NB4 (cell line): ENCODE measurements at places on chromosomes 11 and 22.

DNA sequence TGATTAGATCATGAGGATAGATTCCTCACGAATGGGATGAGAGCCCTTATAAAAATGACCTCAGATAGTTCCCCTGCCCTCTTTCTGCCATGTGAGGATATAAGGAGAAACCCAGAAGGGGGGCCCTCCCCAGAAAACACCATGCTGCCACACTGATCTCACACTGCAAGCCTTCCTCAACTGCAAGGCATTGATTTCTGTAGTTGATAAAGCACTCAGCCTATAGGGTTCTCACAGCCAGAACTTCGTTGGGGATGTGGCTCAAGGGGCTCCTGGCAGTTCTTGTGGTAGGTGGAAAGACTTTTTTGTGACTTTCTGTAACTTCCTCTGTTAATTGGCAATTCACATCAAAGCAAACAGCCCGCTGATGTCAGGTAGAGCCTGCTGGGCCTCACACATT, 108.9 kb downstream of the CD44 start:
- no peak for DNase-seq

DNA sequence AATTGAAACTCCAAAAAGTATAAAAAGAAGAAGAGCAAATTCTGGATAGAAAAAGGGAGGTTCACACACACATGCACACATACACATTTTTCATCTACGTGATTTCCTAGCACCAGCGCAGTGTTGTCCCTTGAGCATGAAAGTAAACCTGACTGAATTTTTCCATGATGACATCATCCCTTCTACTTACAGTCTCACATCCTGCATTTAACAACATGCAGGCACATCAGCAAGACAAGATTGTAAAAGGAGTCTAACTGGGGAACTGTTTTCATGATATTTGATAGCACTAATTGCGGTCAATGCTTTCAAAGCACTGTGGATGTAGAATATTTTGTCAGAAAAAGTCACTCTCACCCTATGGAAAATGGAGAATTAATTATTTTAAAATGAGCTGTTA, 36.6 kb downstream of the GAS2 start:
- DNase-seq = no peak

DNA sequence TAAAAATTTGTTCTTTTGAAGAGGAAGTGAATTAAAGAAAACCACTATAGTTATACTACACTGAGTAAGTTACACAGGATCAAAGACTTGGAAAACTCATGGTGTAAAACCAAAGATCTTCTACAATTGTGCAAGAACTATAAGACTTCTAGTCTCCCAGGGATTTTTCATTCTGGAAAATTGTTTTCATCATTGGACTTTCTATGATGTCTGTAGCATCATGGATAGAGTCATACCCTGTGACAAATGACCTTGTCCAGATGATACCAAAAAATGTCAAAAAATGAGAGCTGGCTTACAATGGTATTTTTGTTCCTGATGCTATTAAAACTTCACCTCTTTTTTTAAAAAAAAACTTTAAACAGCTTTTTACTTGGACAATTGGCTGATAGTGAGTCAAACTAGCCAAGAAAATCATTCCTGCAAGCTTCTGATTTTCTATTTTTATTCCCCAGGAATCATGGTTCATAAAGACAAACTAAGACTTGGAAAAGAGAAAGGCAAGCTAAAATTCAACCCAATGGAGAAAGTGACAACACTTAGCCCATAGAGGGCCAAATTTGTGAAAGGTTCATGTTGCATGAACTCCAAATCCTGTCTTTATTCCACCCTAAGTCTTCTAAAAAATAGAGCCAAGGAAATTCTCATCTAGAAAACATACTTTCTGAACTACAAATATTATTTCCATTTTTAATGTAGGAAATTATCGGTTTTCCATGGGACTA, 30.7 kb downstream of the ME3 start:
- DNase-seq = no peak

DNA sequence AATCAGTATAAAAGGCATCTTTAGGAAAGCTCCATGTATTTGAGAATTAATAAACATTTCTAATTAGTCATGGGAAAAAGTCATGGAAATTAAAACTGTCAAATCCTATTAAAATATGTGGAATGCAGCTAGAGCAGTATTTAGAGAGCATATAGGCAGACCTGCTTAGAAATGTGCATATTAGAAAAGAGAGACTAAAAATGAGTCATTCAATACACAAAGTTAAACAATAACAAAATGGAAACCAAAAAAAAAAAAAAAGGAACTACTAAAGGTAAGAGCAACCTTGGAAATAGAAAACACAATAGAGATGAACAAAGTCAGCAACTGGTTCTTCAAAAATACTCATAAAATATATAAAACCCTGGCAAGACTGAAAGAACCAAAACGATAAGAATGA, 59.7 kb upstream of the RASSF10 start:
- no peak for DNase-seq

DNA sequence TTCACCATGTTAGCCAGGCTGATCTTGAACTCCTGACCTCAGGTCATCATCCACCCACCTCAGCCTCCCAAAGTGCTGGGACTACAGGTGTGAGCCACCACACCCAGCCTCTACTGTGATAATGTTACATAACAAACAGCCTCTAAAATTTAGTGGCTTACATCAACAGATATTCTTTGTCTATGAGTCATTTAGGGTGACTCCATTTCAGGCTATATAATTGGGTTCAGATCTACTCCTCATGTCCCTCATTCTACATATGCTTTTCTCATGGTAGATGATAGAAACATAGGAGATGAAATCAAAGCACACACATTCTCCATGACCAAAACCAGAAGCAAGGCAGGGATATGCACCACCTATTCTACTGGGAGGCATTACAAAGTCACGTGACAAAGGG, 72.7 kb downstream of the SIK2 start:
- DNase-seq = no peak

DNA sequence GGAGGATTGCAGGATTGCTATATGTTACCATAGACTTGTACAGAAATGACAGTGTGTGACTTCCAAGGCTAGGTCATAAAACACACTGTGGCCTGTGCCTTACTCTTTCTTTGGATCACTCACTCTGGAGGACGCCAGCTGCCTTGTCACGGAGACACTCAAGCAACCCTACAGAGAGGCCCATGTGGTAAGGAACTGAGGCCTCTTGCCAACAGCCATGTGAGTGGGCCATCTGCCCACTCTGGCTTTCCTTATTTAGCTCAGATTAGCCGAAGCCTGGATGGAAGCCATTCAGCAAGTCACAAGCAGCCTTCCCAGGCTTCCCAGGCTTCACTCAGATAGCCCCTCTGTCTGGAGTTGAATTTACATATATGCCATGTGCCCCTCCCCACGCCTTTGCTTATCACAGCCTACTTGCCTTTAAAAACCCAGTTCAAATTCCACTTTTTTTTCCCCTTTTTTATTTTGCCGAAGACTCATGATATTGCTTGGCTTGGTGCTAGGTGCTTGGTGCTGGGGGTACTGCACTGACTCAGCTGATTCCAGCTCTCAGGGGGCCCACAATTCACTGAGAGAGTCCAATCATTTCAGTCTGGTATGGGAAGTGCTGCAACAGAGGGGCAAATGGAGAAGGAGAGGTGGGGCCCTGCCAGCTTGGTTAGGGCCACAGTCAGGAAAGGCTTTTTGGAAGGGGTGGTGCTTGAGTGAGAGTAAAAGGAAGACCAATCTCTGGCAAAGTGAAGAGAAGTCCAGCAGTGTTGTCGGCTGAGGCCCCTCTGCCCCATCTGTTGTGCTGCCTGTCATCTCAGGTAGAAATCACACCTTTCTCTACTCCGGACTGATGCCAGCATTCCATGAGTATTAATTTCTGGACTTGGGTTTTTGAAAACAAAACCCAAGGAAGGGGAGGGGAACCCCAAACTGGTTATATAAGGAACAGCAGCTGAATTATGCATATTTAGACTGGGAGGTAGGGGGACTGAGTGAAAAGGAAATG, 14.5 kb upstream of the P4HA3 start:
- DNase-seq = no peak

DNA sequence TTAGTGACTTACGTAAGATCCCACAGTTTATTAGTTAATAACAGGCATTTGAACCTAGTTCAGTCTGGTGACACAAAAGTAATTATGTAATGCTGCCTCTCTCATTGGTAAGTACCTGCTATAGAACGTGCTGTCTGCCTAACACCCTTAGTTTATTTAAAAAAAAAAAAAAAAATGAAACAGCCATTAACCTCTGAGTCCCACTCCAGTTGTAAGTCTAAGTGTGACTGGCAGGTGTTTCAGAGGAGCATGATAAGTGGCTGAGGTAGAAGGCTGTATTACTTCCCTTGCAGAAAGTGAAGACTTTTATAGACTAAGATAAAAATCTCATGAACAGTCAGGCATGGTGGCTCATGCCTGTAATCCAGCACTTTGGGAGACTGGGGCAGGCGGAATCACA, 140.5 kb downstream of the TRIM44 start:
- DNase-seq = no peak

DNA sequence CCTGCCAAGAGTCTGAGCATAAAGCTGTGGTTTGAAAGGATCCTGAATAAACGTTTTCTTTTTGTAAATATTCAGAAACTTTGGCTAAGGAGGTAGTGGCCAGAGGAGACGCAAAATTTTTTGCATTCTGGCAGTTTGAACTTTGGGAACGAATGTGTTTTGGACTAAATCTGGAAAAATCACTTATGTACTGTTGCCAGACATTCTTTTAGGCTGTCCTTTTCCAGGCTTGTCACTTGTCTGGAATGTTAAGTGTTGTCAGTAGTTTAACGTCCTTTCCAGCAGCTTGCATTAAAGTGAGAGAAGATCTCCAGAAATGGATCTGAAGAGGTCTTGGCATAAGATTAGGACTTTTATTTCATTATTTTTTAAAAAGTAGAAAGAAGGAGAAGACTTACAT, 18.5 kb downstream of the SPECC1L start:
- DNase-seq = no peak

DNA sequence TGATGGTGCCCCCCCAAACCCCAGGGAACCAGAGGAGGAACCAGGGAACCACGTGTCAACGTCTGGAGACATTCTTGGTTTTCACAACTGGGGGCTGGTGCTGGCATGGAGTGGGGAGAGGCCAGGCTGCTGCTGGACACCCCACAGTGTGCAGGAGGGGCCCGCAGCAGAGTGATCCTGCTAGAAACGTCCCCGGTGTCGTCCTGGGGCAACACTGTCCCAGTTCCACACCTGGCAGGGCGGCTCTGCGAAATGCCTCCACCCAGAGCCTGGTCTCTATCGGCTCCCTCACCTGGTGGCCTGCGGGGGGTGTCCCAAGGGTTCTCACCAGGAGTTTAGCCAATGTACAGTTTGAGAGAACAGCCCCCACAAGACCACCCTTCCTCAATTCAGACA, 226.3 kb downstream of the CTTN start:
- DNase-seq = peak; percentile 48

- no peak for DNase-seq
Measured at GRCh38 chr11:41872870-41873269, 413.4 kb upstream of the LRRC4C start.

DNA sequence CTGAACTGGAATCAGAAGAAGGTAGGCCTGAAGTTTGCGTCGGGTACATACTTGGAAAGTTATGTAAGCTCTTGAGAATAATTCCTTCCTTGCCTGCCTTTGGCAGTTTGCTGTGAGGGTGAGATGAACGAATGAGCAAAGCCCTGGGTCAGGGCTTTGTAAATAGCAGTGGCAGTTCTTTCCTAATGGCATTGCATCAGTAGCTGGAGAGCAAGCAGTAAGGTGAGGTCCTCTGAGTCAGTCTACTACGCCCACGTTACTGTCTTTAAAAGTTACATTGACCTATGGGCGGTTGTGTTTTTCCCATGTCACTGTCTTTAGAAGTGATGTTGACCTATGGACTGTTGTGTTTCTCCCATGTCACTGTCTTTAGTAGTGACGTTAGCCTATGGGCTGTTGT, 179.1 kb upstream of the E2F8 start:
- DNase-seq = no peak

- DNase-seq = peak; percentile 73
Measured at GRCh38 chr22:36853407-36854099, 7.3 kb upstream of the NCF4 start.

DNA sequence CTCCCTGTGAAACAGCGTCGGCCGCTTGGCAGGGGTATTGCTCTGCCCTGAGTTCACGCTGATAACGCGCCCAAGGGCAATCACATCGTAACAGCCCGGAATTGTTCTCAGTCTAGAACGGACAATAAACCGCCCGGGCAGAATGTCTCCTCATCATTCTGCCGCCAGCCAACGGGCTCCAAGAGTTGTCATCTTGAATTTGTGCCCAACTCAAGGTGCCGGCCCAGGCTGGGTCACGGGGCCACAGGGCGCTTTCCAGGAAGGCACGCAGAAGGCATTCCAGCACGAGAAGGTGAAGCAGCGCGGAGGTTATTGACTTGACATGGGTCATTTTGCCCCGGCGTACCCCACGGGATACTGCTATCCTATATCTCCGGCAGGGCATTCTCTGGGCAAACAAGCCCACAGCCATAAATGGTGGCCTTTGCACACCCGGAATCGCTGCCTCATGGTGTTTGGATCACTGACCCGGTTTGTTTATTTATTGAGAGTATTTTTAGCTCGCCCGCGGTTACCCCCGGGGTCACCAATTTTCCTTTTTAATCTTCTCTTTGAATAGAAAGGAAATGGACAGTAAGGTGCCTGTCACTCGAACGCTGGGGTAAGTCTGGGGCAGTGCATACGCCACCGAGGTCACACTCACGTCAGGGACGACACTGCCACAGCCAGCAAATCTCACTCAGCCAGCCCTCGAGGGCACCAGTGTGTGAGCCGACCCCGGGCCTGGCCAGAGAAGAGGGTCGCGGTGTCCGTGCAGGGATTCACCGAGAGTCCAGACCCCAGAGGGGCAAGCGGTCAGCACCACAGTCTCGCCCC, 72.4 kb upstream of the FGF3 start:
- DNase-seq = no peak

DNA sequence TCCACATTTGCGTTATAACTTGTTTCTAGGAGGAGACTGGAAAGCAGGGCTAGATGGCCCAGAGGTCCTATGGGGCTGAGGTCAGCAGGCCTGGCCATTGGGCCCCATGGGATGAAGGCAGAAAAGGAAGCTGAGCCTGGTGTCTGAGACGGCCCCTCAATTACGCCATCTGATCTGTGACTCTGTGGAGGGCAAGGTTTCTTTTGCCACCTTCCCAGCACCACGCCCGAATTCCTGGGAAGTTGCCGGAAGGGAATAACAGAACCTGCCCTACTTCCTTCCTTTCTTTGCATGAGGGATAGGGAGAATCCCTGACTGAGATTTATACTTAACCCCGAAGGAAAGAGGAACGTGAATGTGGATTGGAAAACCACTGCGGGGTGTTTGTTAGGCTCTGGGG, 118.1 kb downstream of the MPPED1 start:
- no peak for DNase-seq

GRCh38 chr11:83717537-83717936, 431.4 kb upstream of the CCDC90B start:
- DNase-seq = peak; percentile 32

- no peak for DNase-seq
Measured at GRCh38 chr11:29119116-29119515, 897.7 kb downstream of the KCNA4 start.

DNA sequence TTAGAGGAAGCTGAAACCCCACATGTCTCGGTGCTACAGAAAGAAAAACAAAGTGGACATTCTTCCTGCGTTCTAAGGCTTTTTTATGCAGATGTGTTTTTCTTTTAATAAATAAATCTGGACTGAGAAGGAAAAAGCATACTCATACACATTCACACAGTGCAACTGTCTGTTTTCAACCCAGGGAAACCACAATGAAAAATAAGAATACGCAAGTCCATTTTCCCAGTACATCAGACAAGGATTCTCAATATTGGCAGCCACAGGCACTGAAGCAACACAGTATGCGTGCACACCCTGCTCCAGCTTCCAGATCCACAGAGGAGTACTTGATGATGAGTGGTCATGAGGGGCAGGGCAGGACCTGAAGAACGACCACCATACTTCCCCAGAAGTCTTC, 86.9 kb downstream of the ETS1 start:
- DNase-seq = no peak
